Upper lobe of right lung (tissue), 1 donor: ENCODE measurements at places on chromosomes 11 and 22.

- DNase-seq, result no peak
These were observed 109.5 kb upstream of the DDI1 start for GRCh38 chr11:103926990-103927389.

- no peak for DNase-seq
These were observed 330 bp downstream of the ACP2 start for GRCh38 chr11:47248304-47248663.

- DNase-seq, result no peak
These were observed 139.2 kb downstream of the LRRC4C start for GRCh38 chr11:41320238-41320637.

GRCh38 chr11:33197915-33198727, 36.8 kb upstream of the CSTF3 start:
- DNase-seq, result no peak

DNA sequence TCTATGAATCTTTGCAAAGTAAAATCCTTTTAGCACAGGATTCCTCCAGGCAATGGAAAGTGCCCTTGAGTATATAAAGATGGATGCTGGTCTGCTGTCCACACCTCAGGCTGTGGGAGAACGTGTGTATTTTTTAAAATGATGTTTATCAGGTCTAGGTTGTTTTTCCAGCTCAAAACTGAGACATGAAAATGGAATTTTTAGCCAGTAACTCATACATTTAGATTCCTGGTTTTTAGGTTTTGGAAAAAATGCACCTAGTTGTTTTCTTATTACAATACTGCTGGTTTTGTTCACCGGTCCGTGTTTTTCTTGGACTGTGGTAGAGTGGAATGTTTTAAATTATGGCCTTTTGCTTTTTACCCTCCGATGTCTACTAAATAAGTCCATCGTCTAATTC, 554.7 kb downstream of the SOX6 start:
- DNase-seq, result no peak

GRCh38 chr11:111694851-111695250, 71.3 kb downstream of the PPP2R1B start:
- no peak for DNase-seq

- DNase-seq, result peak; percentile 96
These were observed at the start of the genes DCDC1 and DNAJC24 for GRCh38 chr11:31369348-31370329. TSS of gene DCDC1 (minus strand) at chr11:31369739. CDS start at chr11:31328280, 41,459 bp downstream. TSS of gene DNAJC24 (plus strand) at chr11:31369860. CDS start at chr11:31370749, 889 bp downstream.

DNA sequence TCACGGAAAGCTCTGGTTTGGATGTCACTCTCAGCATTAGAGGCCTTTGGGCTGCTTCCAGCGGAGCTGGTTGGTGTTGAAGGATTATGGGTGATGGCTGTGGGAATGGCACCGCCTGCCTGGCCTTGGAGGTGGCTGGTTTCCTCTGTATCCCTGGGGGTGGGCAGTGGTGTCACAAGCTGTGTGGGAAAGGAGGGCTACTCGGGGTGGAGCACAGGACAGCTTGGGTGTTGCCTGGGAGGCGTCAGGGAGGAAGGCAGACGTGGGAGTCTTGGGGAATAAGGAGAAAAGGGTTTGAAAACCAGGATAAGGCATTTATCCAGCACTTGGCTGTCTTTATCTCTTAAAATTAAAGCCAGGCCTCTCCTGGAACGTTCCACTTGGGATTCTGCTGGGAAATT, 71.8 kb downstream of the ADAMTS15 start:
- no peak for DNase-seq

- peak; percentile 71 for DNase-seq
These were observed 2.3 kb downstream of the PRR33 start for GRCh38 chr11:1889224-1889930.

DNA sequence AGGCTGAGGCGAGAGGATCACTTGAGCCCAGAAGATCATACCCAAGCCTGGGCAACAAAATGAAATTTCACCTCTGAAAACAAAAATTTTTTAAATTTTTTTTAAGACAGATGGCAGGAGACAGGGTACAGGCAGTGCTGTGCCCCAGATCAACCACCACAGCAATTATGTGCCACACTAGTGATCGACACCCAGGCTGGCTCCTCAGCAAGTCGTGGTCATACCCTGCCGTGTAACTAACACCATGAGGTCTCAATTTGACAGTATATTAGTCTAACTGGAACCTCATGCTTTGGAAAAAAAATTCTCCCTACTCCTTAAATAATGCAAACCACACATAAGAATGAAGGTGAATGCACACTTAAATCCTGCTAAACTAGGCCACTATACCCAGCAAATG, 8.3 kb downstream of the SF3A1 start:
- no peak for DNase-seq

DNA sequence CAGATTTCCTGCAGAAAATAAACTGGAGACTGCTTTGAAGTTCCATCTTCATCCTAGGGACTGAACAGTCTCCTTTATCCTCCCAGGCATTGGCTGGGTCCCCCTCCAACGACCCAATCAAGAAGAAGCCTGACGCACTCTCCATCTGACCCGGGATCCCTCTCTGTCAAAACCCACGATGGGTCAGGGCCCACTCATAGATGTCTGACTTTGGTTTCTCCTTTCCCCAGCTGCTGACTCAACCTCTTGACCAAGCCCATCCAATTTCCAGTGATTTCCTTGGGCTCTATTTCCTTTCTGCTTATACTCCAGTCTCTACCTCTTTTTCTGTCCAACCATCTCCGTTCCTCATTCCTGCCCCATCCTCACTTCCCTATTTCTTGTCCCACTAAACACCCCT, 189.7 kb downstream of the MIAT start:
- no peak for DNase-seq

GRCh38 chr11:113286009-113286408, 28.4 kb upstream of the TTC12 start:
- DNase-seq, result no peak

DNA sequence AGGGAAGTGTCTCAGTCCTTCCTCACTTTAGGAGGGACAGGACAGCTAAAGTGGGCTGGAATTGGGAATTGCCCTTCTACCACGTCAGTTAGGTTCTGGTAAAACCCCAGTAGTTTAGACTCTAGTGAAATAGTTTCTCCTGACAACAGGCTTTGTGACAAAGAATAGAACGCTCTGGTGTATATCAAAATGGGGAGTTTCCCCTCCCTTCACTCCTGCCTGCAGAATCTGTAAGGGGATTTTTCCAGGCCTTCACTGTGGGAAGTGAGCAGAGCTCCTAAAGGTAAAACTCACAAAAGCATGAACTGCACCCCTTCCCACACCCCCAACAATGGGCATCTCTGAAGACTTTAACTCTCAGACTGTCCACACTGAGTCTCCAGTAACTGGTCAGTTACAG, 460.9 kb upstream of the LRRC4C start:
- no peak for DNase-seq

DNA sequence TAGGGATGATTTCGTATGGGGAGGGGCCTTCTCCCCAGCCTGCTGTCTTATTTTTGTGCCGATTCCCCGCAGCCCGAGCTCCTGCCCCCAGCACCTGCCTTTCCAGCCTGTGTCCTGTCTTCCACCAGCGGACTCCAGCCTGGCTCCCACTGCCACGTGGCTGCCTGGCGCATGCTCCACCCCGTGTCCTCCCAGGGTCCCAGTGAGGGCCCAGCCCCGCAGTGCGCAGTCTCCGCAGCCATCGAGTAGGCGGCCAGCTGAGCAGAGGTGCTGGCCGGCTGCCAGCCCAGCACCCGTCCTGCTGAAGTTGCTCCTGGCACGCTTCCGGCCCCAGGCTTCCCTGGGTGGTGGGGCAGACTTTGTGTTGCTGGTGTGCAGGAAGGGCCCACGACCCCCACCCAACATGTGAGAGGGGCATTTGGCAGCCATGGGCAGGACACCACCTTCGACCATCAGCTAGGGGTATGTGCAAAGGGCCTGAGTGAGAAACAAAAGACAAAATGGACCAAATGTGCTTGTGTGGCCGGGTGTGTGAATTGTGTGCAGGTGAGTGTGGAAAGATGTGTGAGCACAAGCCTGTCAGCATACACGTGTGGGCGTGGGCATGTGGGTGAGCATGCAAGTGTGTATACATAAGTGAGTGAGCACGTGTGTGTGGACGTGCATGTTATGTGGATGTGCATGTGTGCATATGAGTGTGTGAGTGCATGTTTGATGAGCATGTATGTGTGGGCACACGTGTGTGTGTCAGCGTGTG, 55.9 kb downstream of the RTN4R start:
- DNase-seq, result peak; percentile 85

DNA sequence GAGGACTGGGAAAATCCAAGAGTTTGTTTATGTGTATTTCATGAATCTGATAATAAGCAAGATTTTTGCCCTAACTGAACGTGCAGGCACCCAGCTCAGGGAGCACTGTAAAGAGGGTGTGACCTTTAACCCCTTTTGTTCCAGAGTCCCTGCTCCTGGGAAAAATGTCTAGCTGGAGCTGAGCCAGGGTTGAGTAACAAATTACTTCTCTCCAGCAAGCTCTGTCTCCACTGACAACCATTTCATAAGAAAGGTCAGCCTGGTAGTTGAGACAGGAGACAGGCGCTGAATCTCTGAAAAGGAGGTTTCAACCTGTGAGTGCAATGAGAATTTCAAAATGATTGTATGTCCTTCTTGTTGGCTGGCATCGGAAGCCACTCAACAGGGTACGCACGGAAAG, 156.4 kb upstream of the NARS2 start:
- no peak for DNase-seq

DNA sequence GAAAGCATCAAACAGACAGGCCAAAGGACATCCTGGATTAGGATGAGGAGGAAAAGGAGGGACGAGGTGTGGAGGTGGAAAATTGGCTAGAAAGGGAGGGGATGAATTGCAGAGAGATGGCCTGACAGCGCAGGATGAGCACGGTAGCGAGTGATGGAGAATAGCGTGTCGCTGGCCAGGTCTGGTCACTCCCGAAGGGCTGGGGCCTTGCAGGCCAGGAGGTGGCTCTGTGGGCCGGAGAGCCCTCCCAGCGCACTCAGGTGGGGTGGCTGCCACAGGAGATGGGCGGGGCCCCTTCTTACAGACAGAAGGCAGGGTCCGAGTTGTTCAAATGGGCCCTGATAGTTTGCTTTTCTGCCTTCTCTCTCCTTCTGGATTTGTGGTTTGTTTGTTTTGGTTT, 37.1 kb upstream of the THY1 start:
- no peak for DNase-seq

DNA sequence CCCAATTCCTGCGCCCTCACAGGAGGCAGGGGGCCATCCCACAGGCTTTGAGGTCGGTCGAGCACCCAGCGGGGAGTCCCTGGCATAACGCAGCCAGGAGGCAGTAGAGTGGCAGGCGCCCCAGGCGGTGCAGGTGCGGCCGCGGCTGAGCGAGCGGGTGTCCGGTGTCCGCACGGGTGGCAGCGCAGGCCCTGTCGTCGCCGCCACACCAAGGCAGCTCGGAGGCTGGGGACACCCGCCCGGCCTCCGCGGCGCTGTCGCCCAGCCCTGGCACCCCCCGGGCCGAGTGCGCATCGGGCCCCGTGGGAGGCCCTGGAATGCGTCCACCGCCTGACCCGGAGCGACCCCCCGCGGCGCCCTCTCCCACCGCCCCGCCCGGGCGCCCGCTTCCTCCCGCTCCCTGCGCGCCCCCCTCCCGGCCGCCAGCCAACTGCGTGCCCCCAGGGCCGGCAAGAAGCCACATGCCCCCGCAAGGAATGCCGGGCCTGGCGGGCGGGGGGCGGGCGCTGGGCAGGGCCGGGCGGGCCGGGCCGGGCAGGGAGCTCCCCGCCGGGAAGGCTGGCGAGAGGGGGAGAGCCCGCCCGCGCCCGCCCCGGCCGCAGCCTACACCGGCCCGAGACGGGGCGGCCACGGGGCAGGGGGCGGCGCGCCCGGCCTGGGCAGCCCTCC, 33.9 kb downstream of the PRDM11 start:
- peak; percentile 85 for DNase-seq

DNA sequence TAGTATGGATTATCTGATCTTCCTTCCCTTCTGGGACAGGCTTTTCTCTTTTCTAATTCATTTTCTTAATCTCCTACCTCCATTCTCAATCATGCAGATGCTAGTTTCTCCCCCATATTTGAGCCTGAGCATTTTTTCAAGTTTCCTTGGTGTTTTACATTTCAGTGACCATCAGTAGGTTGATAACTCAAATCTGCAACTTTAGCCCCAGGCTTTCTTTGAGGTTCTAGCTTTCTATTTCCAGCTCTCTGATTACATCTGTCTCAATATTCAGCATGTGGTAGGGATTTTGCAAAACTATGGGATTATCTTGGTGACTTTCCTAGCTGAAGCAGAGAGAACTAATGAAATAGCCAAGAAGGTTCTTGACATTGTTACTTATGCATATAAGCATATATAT, 67.8 kb downstream of the ARHGEF12 start:
- DNase-seq, result no peak

DNA sequence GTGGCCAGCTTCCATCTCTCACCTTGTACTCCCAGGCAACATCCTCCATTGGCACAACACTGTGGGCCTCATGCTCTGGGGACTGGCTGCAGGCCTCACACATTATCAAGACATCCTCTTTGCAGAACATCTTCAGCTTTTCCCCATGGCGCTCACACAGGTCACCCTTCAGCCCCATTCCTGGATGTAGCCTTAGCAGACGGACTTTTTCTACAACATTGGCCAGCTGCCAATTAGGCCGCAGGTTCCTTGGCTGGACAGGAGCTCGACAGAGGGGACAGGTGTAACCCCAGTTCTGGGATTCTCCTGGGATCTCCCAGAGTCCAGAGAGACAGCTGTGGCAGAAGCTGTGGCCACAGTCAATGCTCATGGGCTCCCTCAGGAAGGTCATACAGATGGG, 3.0 kb downstream of the TRIM68 start:
- DNase-seq, result no peak

- DNase-seq, result no peak
These were observed 373.7 kb downstream of the METTL15 start for GRCh38 chr11:28481616-28482480.
